ENCODE measurements at places on chromosomes 6 and 20.

DNA sequence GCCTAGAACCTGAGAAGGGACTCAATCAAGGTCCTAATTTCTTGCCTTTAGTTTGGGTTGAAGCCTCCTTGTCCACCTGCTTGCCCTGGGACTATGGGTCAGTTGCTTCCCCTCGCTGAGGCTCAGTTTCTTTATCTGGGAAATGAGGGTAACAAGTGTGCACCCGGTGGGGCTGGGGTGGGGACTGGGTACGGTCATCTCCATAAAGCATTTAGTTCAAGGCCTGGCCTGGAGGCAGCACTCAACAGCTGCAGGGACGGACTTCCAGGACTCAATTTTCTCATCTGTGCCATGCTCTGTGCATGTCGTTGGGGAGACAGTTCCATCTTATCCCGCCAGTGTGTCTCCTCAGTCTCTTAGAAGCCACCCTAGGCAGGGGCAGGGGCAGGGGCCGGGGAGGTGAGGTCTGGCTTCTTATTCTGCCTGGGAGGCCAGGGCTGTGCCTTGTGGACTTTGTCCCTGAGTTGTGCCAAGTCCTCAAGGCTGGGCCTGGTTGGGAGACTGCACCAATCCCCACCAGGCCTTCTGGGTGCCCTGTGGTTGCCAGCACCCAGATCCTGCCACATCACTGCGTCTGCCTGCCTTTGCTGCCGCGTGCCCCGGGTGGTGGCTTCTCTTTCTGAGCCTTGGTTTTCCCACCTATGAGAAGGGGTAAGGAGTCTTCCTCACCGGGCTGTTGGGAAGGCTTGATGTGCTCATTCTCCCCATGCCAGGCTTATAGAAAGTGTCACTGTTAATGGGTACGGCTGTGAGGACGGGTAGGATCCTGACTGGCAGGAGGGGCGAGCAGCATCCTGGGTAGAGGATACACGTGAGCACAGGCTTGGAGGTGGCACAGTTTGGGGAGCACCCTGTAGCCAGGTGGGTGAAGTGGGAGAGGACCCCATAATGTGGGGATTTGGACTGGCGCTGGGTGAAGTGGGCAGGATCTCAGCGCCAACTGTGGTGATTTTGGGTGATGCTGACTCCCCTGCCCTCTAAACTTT lies 8.6 kb downstream of the SRC start:
- no peak for DNase-seq

DNA sequence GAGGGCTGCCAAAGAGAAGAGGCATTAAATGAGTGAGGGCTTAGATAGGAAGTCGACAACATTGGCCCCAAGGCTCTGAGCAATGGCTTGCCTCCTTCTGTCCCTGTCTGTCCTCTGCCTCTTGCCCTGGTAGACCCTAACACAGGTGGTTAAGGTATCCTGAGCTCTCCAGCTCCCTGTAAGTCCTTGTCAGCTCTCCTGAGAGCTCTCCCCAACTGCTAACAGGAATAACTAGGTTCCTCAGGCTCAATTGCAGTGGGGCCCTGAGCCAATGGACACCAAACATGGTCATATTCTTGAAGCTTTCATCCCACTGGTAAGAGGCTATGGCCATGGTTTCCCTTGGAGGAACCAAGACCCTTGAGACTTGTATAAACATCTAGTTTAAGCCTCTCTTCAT lies 5.0 kb upstream of the CPNE1 start:
- DNase-seq: no peak

GRCh38 chr6:46044881-46045617 lies 29.4 kb upstream of the CLIC5 start:
- DNase-seq: peak; percentile 14

DNA sequence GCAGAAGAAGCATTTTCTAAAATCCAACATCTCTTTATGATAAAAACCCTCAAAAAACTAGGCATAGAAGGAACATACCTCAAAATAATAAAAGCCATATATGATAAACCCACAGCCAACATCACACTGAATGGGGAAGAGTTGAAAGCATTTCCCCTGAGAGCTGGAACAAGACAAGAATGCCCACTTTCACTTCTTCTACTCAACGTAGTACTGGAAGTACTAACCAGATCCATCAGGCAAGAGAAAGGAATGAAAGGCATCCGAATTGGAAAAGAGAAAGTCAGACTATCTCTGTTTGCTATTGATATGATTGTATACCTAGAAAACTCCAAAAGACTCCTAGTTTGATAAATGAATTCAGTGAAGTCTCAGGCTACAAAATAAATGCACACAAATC lies 7.9 kb upstream of the CDK19 start:
- DNase-seq: no peak

DNA sequence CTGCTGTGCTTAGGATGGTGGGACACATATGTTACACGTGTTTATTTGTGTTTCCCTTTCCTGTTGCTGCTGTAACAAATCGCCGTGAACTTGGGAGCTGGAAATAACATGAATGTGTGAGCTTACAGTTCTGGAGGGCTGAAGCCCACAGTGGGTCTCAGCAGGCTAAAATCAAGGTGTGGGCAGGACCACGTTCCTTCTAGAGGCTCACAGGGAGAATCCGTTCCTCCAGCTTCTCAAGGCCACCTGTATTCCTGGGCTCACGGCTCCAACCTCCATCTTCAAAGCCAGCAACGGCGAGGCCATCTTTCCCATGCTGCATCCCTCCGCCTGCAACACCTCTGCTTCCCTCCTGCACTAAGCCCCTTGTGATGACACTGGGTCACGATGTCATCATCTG lies 27.4 kb upstream of the PTGIS start:
- DNase-seq: no peak

- DNase-seq: no peak
Observed at GRCh38 chr6:107179004-107179403, 63.7 kb upstream of the BEND3 start.

GRCh38 chr6:129351807-129352206 lies 358.2 kb downstream of the ARHGAP18 start:
- DNase-seq: no peak

DNA sequence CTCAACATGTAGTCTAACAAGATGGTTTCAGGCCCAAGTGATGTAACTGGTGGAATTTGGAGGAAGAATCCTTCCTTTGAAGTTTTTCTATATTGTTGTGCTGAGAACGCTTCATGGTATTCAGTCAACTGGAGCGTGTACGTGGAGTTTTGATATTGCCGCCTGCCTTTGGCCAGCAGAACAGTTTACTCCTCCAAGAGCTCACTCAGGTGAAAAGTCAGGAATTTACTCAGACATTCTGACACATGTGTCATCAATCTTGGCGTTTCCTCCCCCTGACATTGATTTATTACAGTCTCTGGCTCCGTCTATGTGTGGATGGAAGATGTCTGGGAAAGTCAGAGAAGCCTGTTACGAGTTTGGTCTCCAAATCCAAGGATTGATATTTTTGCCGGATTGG lies 19.0 kb upstream of the TGM2 start:
- no peak for DNase-seq

GRCh38 chr20:40016392-40016791 lies 672.6 kb downstream of the MAFB start:
- DNase-seq: no peak

DNA sequence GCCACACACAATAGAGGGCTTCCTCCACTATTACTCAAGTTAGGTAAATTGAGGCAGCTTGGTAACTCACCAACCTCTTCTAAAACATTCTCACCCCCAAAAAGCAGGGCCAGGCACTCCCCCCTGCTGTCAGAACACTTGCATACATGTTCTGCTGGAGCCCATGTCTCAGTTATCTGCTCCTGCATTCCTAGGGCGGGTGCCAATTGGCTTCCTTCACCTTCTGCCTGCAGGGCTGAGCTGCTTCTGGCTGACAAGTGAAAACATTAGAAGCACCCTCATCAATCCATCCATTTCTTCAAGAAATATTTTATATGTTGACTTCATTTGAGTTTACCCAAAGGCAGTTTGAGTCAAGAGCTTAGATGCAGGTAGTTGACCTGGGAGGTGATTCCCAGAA lies 4.5 kb upstream of the ENTPD6 start:
- no peak for DNase-seq

DNA sequence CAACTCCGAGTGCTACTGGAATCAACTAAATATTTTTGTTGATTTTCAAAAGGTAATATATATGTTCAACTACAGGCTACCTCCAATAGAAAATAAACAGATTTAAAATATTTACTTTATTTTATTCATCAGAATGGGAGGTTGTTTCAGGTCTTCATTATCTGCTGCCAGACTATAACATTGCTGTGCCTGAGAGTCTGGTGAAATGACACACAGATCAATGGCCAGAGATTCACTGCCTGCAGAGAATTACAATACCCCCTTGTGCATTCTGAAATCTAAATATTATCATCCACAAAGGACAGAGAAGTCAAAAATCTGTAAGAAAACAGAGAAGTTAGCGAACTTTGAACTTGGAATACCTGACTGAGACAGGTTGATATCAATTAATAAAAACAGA lies 667.8 kb upstream of the GJE1 start:
- DNase-seq: no peak

GRCh38 chr20:50146732-50147662 lies 6.5 kb downstream of the PEDS1 start:
- peak; percentile 44 for DNase-seq

GRCh38 chr20:51258582-51259165 lies 235.8 kb upstream of the KCNG1 start:
- no peak for DNase-seq

GRCh38 chr6:70289299-70289698 lies 13.6 kb downstream of the COL9A1 start:
- no peak for DNase-seq

- DNase-seq: no peak
Observed at GRCh38 chr20:34824026-34824425, 1.4 kb downstream of the NCOA6 start.

- DNase-seq: no peak
Observed at GRCh38 chr6:137492289-137493217, 1.6 kb downstream of the OLIG3 start.

- no peak for DNase-seq
Observed at GRCh38 chr6:14975471-14975817, 270.4 kb upstream of the JARID2 start.

- DNase-seq: no peak
Observed at GRCh38 chr6:38612143-38612965, 27.4 kb downstream of the BTBD9 start.

DNA sequence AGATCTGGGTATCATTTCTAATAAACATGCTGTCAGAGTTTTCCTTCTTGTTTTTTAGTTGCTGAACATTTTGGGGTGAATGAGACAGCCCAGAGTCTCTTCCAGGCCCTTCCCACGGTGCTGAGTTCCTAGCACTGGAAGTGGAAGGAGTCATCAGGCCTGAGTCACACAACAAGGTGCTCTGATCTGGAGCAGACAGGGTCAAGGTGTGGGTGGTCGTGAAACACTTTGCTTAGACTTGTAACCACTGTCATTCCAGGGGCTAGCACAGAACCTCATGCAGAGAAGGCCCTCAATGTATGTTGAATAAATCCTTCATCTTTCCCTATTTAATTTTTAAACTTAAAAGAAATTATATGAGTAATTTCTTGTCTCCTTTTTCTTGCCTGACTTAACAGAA lies 60.6 kb downstream of the TXLNB start:
- no peak for DNase-seq

GRCh38 chr6:69994251-69994650 lies 127.9 kb downstream of the COL19A1 start:
- no peak for DNase-seq

DNA sequence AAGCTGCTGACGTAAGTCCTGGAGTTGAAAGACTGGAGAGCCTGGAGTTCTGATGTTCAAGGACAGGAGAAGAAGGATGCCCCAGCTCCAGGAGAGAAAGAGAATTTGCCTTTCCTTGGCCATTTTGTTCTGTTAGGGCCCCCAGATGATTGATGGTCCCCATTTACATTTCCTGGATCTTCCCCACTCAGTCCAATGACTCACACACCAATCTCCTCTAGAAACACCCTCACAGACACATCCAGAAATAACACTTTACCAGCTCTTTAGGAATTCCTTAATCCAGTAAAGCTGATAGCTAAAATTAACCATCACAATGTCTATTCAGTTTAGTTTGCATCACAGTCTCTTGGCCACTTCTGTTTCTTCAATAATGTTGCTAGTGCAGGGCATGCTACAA lies 260.2 kb upstream of the IRAK1BP1 start:
- no peak for DNase-seq

DNA sequence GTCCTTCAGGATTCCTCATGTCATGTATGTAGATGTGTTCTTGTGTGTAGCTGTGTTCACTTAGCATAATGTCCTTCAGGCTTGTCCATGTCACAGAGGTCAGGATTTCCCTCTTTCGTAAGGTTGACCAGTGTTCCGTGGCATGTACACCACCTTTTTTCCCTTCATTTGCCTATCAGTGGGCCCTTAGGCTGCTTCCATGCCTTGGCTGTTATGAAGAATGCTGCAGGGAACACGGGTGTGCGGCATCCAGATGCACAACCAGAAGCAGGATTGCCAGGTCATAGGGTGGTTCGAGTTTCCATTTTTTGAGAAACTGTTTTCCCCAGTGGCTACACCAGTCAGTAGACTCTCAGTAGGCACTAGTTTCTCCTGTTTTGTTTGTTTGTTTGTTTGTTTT lies 29.2 kb downstream of the SYNDIG1 start:
- DNase-seq: no peak

DNA sequence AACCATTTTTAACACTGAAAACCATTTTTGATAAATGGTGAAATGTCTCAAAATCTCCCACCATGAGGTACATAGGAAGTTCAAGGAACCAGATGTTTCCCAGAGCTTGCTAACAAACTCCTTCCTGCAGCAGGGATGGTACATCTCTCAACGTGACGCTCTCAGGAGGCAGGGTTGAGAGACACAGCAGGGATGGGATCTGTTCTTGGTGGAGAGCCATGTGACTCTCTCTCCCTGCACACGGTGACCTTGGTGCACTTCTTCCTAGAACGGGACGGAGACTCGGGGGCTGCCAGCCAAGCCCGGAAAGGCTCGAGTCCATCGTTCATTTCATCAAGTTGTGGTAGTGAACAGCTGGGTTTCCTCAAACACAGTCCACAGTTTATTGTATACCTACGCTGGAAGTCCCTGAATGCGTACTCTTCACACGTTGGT lies 94.2 kb downstream of the FAM50B start:
- DNase-seq: no peak

DNA sequence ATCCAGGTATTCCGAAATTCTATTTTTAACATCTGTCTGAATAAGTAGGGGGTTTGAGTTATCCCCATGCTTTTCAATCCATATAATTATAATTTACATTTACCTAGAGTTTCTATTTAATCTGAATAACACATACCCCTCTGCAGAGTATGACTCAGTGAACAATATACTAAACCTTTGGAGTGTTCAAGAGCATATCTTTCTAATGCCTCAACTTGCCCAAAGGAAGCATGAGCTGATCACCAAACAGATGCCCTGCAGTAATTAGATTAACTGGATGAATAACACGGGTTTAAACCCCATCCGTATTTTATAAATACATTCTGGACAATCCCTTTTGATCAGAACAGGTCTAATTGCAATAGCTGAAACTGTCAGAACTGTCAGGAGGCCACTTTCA lies 897.1 kb downstream of the TFAP2A start:
- DNase-seq: no peak
